ENCODE measurements at places on chromosomes 6 and 20. TPM values are rescaled to one million over a fixed set of nuclear protein-coding genes. Genes with fewer than 3 reads are reported as not detected.
A peak's percentile ranks its signal among the peaks of the same experiment; 100 is the strongest.

- no peak overlapping the region for H3K27ac ChIP-seq
- H3K4me1 ChIP-seq: no peaks in the 10 kb centered on the region
- no peaks in the 10 kb centered on the region for H3K36me3 ChIP-seq
- DNase-seq: no peak
Measured at GRCh38 chr6:25202504-25202903, 76.7 kb upstream of the CARMIL1 start.

DNA sequence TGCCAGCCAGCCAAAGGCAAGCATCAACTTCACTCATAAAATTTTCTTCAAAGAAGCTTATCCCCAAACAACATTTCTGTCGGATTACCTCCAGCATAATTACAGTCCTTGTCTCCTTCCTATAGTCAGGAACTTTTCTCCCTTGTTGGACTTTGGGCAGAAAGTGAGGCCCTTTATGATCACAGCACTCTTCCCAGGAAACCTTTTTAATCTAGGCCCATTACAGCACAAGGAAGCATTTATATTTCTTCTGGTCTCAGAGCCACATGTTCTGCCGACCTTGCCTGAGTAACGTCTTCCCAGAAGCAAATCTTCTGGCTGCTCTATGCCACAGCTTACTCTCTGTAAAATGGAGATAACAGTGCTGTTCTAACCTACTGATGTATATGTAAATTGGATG lies 437.2 kb upstream of the SLC35B3 start:
- peaks cover 2% of the 10 kb centered on the region for H3K27me3 ChIP-seq
- no peak for DNase-seq
- H3K4me1 ChIP-seq: no peaks in the 10 kb centered on the region
- H3K36me3 ChIP-seq: no peaks in the 10 kb centered on the region
- no peak overlapping the region for H3K27ac ChIP-seq
- no peak overlapping the region for H3K4me3 ChIP-seq

DNA sequence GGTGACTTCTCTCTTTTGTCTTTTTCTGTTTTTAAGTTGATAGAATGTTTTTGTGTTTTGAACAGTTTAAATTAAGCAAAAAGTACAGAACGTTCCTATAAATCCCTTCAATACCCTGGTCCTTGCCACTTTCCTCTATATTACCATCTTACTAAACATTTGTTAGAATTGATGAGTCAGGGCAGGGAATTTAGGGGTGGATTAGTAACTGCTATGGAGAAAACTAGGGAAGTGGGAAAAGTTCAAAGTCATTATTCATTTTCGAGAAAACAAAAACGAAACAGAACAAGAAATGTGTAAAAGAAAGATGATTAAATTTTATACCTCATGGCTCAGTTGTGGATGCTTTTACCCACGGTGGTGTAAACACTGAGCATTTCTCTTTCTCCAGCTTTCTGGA lies 240.4 kb upstream of the SULF2 start:
- H3K4me3 ChIP-seq: no peak overlapping the region
- no peak for DNase-seq
- H3K4me1 ChIP-seq: peaks cover 9% of the 10 kb centered on the region
- H3K27me3 ChIP-seq: peaks cover 9% of the 10 kb centered on the region
- no peaks in the 10 kb centered on the region for H3K36me3 ChIP-seq

DNA sequence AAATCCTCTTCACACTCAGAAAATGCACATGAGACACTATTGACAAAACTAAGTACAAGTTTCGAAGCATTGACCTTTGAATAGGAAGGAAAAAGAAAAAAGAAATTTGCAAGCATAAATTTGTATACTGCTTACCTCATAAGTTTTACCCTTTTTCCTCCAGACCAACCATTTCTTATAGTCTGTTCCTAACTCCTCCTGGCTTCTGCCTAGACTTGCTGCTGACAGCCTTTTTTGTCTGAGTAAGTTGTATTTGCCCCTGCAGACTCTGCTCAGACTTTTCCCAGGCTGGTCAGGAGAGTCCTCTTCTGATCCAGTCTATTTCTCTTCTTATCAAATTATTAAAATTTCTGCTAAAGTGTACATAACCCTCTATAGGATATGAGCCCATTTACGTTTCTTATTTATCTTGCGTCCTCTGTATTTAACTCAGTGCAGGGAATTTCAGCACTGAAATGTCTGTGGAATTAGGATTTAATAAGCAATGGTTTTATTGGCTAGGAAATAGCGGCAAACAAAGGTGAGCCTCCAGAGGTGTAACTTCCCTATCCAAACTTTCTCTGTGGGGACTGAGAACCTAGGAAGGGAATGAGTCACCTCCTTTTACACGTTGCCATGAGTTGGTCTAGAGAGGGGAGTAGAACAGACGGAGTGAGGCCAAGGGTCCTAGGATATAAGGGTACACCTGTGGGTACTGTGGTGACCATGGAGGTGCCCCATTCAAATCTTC lies 207.1 kb upstream of the MARCKS start:
- peaks cover 21% of the 10 kb centered on the region for H3K4me1 ChIP-seq
- DNase-seq: no peak
- H3K27me3 ChIP-seq: no peaks in the 10 kb centered on the region
- no peaks in the 10 kb centered on the region for H3K36me3 ChIP-seq
- H3K27ac ChIP-seq: no peak overlapping the region
- no peak overlapping the region for H3K4me3 ChIP-seq

GRCh38 chr20:32445539-32446273 lies 87.6 kb downstream of the ASXL1 start:
- H3K36me3 ChIP-seq: peaks cover 38% of the 10 kb centered on the region
- H3K4me3 ChIP-seq: peak overlapping the region; percentile 15
- peak overlapping the region; percentile 71 for H3K27ac ChIP-seq
- H3K27me3 ChIP-seq: no peaks in the 10 kb centered on the region

GRCh38 chr6:137496368-137496767 lies 2.2 kb upstream of the OLIG3 start:
- peak overlapping the region; percentile 78 for H3K4me3 ChIP-seq
- peak overlapping the region; percentile 59 for H3K27ac ChIP-seq
- peaks cover 6% of the 10 kb centered on the region for H3K4me1 ChIP-seq
- peaks cover 99% of the 10 kb centered on the region for H3K27me3 ChIP-seq
- DNase-seq: no peak

DNA sequence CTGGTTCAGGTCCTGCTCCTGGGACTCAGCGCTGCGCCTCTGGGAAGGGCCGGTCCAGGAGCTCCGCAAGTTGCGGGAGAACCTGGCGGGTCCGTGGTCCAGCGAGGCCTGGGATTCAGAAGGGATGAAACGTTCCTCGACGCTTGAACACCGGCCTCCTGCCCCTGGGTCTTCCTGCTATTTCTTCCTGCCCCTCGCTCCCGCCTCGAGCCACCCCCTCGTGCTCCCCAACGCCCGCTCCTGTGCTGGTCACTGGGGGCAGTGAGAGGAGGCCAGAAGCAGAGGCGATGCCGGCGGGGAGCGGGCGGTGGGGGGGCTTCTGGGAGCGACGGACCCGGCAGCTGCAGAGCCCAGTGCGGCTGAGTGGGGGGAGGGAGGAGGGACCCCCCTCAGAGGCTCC lies 20.8 kb upstream of the KIF25 start:
- no peak overlapping the region for H3K4me3 ChIP-seq
- H3K27me3 ChIP-seq: no peaks in the 10 kb centered on the region
- peaks cover 8% of the 10 kb centered on the region for H3K36me3 ChIP-seq
- H3K4me1 ChIP-seq: peaks cover 48% of the 10 kb centered on the region

GRCh38 chr6:26200918-26201721 lies 113.9 kb downstream of the HFE start:
- H3K27ac ChIP-seq: peak overlapping the region; percentile 84
- peaks cover 7% of the 10 kb centered on the region for H3K27me3 ChIP-seq
- DNase-seq: no peak

GRCh38 chr20:3042625-3043024 lies 797 bp upstream of the GNRH2 start:
- peaks cover 18% of the 10 kb centered on the region for H3K4me1 ChIP-seq
- H3K27ac ChIP-seq: peak overlapping the region; percentile 89
- H3K36me3 ChIP-seq: peaks cover 13% of the 10 kb centered on the region
- no peaks in the 10 kb centered on the region for H3K27me3 ChIP-seq
- DNase-seq: no peak

- no peaks in the 10 kb centered on the region for H3K36me3 ChIP-seq
- peak overlapping the region; percentile 21 for H3K27ac ChIP-seq
- H3K4me1 ChIP-seq: peaks cover 53% of the 10 kb centered on the region
Measured at GRCh38 chr6:33904747-33905065, 100.9 kb upstream of the MLN start.

DNA sequence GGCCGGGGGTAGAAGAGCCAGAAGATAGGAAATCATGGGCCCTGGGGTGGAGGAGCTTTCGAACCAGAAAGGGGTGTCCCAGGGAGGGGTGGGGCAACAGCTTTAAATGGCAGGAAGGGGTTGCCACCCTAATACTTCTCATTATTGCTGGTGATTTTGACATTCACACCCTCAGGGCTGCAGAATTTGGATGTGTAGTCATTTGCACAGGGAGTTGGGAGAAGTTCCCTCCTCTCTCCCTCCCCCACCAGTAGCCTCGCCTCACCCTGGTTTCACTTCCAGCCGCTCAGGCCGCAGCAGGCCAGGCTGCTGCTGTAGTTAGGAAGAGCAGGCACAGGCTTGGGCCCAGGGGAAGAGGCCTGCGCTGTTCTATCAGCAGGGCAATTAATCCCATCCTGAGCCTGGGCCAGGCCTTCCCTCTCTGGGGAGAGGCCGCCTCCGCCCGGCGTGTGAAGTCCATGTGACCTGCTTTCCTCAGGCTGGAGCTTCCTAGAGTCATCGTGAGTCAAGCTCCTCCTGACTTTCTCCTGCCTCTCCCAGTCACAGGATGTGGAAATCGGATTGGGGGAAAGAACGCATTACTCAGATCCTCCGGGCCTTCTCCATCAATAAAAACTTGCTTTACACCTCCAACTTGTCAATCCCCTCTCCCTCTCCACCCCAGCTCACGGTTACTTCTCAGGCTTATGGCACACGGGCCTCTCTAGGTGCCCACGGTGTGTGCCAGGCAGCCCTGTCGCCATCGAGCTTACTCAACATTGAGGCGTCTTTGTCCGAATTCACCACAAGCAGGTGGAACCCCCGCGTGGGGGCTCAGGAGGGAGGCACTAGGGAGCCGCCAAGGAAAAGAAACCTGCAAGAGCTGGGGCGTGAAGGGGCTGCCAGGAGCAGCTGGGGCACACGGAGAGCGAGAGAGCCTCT lies 7.8 kb downstream of the ADTRP start:
- H3K4me3 ChIP-seq: peak overlapping the region; percentile 58
- H3K4me1 ChIP-seq: peaks cover 41% of the 10 kb centered on the region
- H3K27ac ChIP-seq: peak overlapping the region; percentile 89
- no peaks in the 10 kb centered on the region for H3K36me3 ChIP-seq

DNA sequence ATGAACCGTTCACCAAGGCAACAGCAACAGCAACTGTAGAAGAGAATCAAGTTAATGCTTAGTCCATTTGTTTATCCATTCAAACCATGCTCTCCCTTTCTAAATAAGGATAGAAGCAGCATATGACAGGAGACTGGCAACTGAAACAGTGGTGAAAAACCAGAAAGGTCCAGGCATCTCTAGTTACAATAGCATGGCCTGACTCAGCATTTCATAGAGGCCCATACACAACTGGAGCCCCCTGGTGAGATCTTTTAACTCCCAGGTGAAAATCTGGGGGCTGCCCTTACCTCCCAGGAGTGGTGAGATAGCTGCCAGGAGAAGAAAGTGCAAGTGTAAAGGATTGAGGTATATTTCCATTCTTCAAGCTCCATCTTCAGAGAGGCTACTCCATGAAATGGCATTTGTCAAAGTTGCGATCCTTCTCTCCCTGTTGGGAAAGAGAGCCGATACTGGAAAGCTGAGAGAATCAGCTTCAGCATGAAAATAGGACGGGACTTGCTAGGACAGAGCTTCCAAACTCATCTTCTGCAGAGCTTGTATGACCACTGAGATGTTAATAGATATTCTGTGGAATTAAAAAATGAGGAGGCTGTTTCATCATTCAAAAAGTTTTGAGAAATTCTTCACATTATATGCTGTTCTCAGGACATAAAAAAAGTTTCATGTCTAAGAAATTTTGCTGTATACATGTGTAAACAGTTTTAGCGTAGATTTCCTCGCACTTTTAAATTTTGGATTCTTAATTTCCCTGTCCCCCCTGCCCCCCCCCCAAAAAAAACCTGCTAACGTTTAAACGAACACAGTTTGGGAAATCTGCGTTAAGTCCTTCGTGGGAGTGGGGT lies 10.9 kb upstream of the SLC2A12 start:
- H3K4me3 ChIP-seq: no peak overlapping the region
- no peaks in the 10 kb centered on the region for H3K36me3 ChIP-seq
- no peak overlapping the region for H3K27ac ChIP-seq
- DNase-seq: no peak

- H3K27me3 ChIP-seq: no peaks in the 10 kb centered on the region
- no peaks in the 10 kb centered on the region for H3K36me3 ChIP-seq
- DNase-seq: no peak
- H3K4me3 ChIP-seq: no peak overlapping the region
Measured at GRCh38 chr6:85797993-85798392, 155.3 kb upstream of the SYNCRIP start.

TEAD3 gene
- 109 TPM for total RNA-seq

FAM184A gene
- 3.4 TPM for total RNA-seq

L3MBTL1 gene
- 23.1 TPM for total RNA-seq

DEFB132 gene
- total RNA-seq: not detected

HTR1E gene
- total RNA-seq: 0.52 TPM
